ENCODE measurements at places on chromosomes 3 and 15. TPM values are rescaled to one million over a fixed set of nuclear protein-coding genes. Genes with fewer than 3 reads are reported as not detected.

DNA sequence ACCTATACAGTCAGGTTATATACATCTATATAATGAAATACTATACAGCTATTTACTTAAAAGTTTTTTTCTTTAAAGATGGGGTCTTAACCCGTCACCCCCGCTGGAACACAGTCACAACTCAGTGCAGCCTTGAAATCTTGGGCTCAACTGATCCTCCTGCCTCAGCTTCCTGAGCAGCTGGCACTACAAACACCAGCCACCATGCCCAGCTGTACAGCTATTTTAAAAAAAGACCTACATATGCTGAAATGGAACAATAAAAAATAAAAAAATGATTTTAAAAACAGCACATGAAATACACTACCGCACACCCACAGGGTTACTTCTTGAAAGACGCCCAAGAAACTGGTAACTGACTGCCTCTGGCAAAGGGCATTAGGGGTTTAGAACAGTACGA is 3.8 kb downstream of the NCBP2 start:
- H3K4me1 ChIP-seq, result peaks cover 15% of the 10 kb centered on the region
- H3K27me3 ChIP-seq, result no peaks in the 10 kb centered on the region
- no peak for DNase-seq
- H3K27ac ChIP-seq, result no peak overlapping the region
- no peak overlapping the region for H3K4me3 ChIP-seq
- peaks cover 18% of the 10 kb centered on the region for H3K36me3 ChIP-seq

Gene ROPN1
- not detected for total RNA-seq

DNA sequence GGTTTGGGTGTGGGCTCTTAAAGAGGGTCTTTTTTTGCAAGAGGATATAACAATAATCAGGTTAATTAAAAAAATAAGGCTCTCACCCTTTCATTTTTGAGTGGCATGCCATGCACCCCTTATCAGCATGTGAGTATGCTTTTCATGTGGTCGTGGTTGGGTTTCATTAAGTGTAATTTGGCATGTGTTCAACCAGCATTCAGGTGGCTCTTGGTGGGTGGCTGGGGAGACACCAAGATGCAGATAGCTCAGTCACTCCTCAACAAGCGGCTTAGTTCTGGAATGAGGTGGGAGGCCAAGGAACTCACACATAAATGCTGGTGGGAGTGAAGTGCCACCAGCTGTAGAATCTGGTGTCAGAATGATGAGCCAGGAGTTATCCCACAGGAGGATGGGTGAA is 66.8 kb downstream of the FLNB start:
- no peaks in the 10 kb centered on the region for H3K27me3 ChIP-seq
- no peak overlapping the region for H3K4me3 ChIP-seq
- H3K4me1 ChIP-seq, result no peaks in the 10 kb centered on the region
- DNase-seq, result no peak
- peak overlapping the region; percentile 84 for H3K27ac ChIP-seq

GRCh38 chr3:192010490-192010889 is 549.5 kb downstream of the PYDC2 start:
- H3K4me1 ChIP-seq, result no peaks in the 10 kb centered on the region
- no peaks in the 10 kb centered on the region for H3K27me3 ChIP-seq
- DNase-seq, result no peak
- no peak overlapping the region for H3K27ac ChIP-seq
- no peak overlapping the region for H3K4me3 ChIP-seq

Gene MESP1
- total RNA-seq, result 3.0 TPM

DNA sequence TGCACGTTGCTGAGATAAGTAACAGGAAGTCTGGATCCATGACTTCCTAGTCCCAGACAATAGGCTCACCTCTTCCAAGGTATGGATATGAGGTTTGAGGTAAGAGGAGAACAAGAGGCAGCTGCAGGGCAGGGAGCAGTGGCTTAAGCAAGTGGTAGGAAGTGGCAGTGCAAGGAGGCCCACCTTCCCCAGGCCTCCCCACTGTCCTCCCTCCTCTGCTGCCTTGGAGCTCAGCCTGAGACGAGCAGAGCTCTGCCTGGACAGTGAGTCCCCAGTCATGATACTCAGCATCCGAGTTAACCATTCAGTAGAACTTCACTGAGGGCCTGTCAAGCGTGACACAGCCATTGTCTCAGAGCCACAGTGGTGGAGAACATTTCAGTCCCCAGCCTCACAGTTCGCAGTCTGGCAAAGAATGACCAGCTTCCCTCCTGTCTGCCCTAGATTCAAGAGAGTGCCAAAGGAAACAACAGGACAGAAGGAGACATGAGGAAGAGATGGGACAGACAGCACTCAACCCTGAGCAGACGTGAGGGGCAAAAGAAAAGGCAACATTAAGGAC is 41.4 kb upstream of the BOC start:
- H3K27ac ChIP-seq, result peak overlapping the region; percentile 28
- no peak overlapping the region for H3K4me3 ChIP-seq
- H3K4me1 ChIP-seq, result peaks cover 44% of the 10 kb centered on the region

Gene TGFBR2
- total RNA-seq, result 242 TPM

Gene CHRM5
- not detected for total RNA-seq

Gene PLCH1
- total RNA-seq, result 0.36 TPM

Gene TYRO3
- 3.9 TPM for total RNA-seq

DNA sequence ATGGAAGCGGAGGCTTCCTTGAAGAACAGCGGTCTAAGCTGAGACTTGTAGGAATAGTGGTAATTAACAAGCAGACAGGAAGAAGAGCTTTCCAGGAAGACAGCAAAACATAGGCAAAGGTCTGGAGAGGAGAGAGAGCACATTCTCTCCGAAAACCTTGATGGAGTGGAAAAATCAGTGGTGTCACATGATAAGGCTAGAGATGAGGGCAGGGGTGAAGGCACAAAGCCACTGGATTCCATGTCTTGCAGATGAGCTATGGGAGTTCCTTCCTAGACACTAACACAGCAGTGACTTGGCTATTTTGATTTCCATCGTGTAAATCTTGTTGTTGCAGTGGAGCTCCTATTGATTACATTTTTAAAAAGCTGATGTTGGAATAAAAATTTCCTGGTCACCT is 132.0 kb downstream of the MCTP2 start:
- no peaks in the 10 kb centered on the region for H3K36me3 ChIP-seq
- no peak for DNase-seq
- no peak overlapping the region for H3K4me3 ChIP-seq
- no peak overlapping the region for H3K27ac ChIP-seq
- no peaks in the 10 kb centered on the region for H3K27me3 ChIP-seq
- H3K4me1 ChIP-seq, result no peaks in the 10 kb centered on the region

Gene LEKR1
- 0.68 TPM for total RNA-seq

DNA sequence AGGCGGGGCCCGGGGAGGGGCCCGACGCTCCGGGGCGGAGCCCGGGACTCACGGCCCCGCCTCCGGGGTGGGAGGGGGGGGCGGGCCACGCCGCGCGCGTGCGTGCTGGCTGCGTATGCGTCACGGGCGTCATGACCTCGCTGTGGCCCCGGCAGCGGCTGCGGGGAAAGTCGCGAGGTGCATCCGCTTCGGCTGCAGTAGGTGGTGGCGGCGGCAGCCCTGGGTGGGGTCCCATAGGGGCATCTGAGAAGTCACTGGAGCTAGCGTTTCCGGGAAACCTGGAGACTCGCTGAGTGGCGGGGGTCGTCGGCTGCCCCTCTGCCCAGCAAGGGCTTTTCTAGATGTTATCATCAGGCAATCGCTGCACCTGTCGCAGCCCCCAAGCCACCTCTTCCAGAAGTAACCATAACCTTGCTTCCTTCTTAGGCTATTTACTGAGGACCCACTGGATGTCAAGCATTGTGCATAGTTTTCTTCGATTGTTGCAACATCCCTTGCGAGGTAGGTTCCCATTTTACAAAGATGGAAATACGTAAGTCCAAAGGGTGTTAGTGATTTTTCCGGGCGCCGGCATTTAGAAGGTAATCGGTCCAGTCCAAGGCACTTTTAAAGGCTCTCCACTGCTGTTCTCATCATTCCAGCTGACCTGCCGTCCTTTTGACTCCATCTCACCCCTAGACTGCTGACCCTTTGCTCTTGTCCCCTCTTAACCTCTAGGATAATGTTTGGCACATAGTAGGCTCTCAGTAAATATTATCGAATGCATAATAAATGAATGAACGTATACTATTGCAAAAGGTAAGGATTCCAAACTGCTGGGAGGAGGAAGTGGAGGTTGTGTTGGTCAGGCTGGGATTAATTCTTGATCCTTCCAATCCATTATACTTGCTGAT is at the start of gene GDPGP1:
Gene GDPGP1, plus strand, starts transcription at position 114 of the 893 bp plus-strand sequence. CDS start 6,700 bp downstream, outside the sequence.
- H3K4me1 ChIP-seq, result peaks cover 43% of the 10 kb centered on the region
- peak within 1 kb of the TSS; percentile 84 for H3K4me3 ChIP-seq
- DNase-seq, result no peak
- peak within 1 kb of the TSS; percentile 87 for H3K27ac ChIP-seq

DNA sequence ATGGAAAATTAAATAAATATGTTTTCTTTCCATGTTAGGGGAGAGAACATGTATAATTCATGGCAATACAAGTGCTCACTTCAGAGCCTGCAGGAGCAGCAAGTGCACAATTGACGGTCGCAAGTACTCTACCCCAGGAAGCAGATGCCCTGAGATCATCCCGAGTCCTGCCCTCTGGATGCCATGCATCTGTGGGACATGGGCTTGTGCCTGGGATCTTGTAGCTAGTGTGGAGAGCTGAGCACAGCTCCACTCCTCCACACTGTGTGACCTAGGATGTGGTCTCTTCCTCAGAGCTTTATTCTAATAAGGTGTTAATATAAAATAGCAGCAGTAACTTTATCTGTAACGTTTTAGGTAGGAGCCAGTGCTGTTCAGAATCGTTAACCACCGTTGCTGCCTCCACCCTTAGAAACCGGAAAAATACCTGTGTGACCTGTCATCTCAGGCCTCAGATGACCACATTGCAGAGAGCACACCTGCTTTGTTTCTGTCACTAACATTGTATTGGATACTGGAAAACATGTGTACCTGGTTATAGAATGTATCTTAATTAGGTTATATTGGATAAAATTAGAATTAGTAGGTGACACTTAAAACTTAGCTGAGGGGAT is 105.0 kb upstream of the GOLGA6L6 start:
- peak; percentile 60 for DNase-seq
- no peak overlapping the region for H3K4me3 ChIP-seq
- H3K4me1 ChIP-seq, result no peaks in the 10 kb centered on the region
- H3K36me3 ChIP-seq, result no peaks in the 10 kb centered on the region
- H3K27me3 ChIP-seq, result no peaks in the 10 kb centered on the region
- H3K27ac ChIP-seq, result no peak overlapping the region

GRCh38 chr3:66498687-66499621 is 1.9 kb downstream of the LRIG1 start:
- H3K4me1 ChIP-seq, result peaks cover 65% of the 10 kb centered on the region
- no peaks in the 10 kb centered on the region for H3K27me3 ChIP-seq
- H3K4me3 ChIP-seq, result peak overlapping the region; percentile 90

GRCh38 chr3:55409806-55410205 is 77.3 kb downstream of the WNT5A start:
- no peak for DNase-seq
- no peaks in the 10 kb centered on the region for H3K4me1 ChIP-seq
- H3K4me3 ChIP-seq, result no peak overlapping the region
- H3K27ac ChIP-seq, result no peak overlapping the region
- H3K27me3 ChIP-seq, result no peaks in the 10 kb centered on the region
- no peaks in the 10 kb centered on the region for H3K36me3 ChIP-seq

DNA sequence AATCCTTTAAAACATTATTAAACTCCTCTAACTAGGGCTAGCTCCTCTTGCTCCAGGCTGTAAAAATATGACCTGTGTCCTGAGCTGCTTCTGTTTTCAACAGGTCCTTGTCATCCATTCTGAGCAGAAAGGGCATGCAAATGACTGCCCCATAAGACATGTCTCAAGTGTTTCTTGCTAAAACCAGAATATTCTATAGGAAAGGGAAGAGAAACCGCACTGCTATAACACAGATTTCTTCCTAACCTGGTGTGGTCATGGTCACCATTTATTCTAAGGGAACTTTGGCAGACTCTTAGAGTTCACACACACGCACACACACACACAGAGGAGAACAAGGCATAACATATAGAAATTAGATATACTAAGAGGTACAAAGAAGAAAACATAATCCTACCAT is 34.2 kb upstream of the B3GNT5 start:
- no peak overlapping the region for H3K4me3 ChIP-seq
- H3K27me3 ChIP-seq, result no peaks in the 10 kb centered on the region
- no peaks in the 10 kb centered on the region for H3K36me3 ChIP-seq
- no peaks in the 10 kb centered on the region for H3K4me1 ChIP-seq

DNA sequence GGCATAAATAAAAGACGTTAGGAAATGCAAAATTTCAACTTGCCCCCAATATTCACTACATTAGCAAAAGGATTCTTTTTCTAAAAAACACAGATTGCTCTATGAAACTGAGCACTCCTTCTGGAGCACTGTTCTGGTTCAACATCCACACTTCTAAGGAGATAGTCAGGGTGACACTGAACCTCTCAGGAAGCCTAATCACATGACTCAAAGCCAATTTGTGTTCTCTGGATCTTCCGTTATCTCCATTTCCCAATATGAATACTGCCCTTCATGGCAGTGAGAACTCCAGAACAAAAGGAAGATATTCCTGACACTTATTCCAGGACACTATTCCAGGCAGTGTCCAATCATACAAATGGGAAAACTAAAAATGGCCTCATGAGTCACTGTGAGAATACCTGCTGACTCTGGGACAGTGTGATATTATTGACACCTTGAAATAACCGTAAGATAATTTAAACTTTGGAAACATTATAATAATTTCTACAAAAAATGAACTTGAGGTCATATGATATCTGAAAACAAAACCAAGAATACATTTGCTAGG is 21.4 kb upstream of the TRPM7 start:
- H3K4me1 ChIP-seq, result no peaks in the 10 kb centered on the region
- no peaks in the 10 kb centered on the region for H3K27me3 ChIP-seq
- H3K27ac ChIP-seq, result no peak overlapping the region
- H3K36me3 ChIP-seq, result peaks cover 7% of the 10 kb centered on the region
- no peak for DNase-seq
- H3K4me3 ChIP-seq, result no peak overlapping the region
